ENCODE measurements at places on chromosomes 7 and 10.
A peak's percentile ranks its signal among the peaks of the same experiment; 100 is the strongest.

GRCh38 chr10:126061526-126061925, 165.2 kb downstream of the FANK1 start:
- no peak for DNase-seq

GRCh38 chr10:79221110-79222051, 125.9 kb upstream of the PPIF start:
- DNase-seq: no peak

DNA sequence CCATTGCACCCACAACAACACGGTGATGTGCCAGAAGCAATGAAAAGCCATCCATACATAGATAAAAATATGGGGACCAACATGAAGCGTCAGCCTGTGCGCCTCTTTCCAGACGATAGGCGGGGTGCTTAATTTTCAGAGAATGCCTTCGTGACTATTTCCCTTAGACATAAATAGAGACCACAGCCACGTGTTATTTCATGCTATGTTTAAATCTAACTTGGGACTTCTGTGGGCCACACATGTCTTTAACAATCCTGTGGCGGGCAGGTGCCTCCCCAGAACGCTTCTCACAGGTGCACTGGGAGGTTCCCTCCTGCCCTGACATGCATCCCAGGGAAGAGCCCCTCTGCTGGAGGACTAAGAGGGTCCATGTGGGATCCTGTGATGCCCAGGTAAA, 259.7 kb downstream of the ADARB2 start:
- no peak for DNase-seq

- no peak for DNase-seq
These were observed 19.4 kb upstream of the SH3PXD2A start for GRCh38 chr10:103874730-103875129.

GRCh38 chr7:151867912-151868311, 9.0 kb downstream of the PRKAG2 start:
- DNase-seq: no peak

DNA sequence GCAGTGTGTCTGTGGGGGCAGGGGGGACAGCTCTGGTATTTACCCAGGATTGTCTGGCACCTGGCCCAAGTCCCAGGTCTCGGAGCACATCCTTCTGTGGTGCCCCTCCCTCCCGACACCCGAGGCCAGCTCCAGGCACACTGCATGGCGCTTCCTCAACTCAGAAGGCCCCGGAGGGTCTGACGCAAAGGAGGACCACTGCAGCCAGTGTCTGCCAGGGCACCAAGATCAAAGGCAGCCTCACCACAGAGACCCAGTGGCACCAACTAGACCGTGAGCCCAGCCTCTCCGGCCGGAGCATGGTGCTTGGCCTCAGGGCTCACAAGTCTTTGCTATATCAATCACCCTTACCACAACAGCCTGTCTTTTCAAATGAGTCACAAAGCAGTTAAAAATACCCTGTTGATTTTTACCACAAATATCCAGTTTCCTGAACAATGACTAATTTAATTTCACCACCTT, 99.3 kb upstream of the DDC start:
- no peak for DNase-seq

- DNase-seq: no peak
These were observed 652 bp downstream of the PCGF5 start for GRCh38 chr10:91220954-91221675.

- DNase-seq: no peak
These were observed 1.9 kb upstream of the FSCN3 start for GRCh38 chr7:127591591-127591990.

- DNase-seq: peak; percentile 67
These were observed 783 bp downstream of the ANLN start for GRCh38 chr7:36390199-36391090.

All from GOT3 (cell line).